ENCODE measurements at places on chromosomes 13 and 19. TPM values are rescaled to one million over a fixed set of nuclear protein-coding genes. Genes with fewer than 3 reads are reported as not detected.

TPTE2 gene
- not detected for total RNA-seq

EEF1AKMT1 gene
- 4.2 TPM for total RNA-seq

ZNF772 gene
- 17.4 TPM for total RNA-seq

PCCA gene
- total RNA-seq, result 41.0 TPM

S1PR5 gene
- 5.4 TPM for total RNA-seq

CRYL1 gene
- 10.2 TPM for total RNA-seq

ANKLE1 gene
- total RNA-seq, result 0.59 TPM

USHBP1 gene
- 0.05 TPM for total RNA-seq

Measured in smooth muscle cell of the umbilical artery (primary cell).